ENCODE measurements at places on chromosomes 6 and 20.

- no peak for DNase-seq
Observed at GRCh38 chr20:11919581-11919980, 1.9 kb downstream of the BTBD3 start.

- no peak for DNase-seq
Observed at GRCh38 chr20:46985671-46986070, 91.0 kb downstream of the EYA2 start.

DNA sequence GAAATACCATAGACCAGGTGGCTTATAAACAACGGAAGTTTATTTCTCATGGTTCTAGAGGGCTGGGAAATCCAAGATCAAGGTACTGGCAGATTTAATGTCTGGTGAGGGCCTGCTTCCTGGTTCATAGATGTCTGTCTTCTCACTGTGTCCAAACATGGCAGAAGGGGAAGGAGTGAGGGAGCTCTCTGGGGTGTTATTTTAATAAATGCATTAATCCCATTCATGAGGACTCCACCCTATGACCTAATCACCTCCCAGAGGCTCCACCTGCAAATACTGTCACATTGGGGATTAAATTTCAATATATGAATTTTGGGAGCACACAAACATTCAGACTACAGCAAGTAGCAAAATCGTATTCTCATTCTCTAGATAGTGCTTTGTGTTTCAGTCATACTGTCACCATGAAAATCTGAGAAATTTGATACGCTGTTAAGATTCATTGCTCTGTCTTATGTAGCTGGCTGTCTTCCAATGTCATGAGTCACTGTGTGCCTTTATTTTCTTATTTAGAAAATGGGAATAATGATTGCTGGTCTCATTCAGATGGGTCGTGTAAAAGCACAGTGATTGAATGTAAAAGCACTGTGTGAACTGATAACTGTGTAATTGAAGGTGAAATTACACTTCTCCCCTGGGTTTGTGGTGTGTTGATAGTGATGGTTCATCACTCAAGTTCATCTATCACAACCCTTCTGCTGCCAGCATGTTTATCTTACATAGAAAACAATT is 8.9 kb upstream of the ERVFRD-1 start:
- no peak for DNase-seq

- no peak for DNase-seq
Observed at GRCh38 chr6:92864966-92865555, 554.3 kb downstream of the EPHA7 start.

DNA sequence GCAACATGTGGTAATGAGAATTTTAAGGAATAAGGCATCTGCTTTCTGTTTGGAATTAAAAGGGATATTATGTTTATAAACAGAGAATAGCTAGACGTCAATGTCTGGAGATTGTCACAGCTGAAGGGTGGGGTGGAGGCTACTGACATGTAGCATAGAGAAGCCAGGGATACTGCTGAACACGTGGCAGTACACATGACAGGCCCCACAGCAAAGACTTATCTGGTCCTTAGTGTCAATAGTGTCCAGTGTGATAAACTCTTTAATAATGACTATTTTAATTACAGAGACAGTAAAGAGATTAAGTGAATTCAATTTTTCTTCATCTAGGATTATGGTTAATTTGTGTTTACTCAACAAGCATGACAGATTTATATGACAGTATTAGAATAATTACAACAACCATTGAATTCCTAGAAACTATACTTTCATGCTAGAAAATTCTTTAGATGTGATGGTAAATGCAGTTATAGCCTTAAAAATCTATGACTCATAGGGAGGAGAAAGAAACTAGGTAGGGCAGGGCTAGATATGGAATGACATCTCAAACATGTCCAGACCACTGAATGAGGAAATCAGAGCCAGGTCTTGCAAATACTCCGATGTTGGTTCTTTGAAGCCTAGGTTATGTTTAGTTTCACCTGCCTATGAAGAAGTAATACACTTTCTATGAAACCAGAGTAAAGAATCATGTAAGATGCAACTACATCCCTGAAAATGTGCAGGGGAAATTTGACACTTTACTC is 399.5 kb downstream of the PHF3 start:
- DNase-seq = no peak

Data from GDM1 (cell line).